ENCODE measurements at places on chromosomes 3 and 15.

- no peak for DNase-seq
Observed at GRCh38 chr3:169739067-169739466, 25.8 kb downstream of the TERC start.

- DNase-seq = no peak
Observed at GRCh38 chr3:151625086-151625485, 108.6 kb upstream of the AADACL2 start.

DNA sequence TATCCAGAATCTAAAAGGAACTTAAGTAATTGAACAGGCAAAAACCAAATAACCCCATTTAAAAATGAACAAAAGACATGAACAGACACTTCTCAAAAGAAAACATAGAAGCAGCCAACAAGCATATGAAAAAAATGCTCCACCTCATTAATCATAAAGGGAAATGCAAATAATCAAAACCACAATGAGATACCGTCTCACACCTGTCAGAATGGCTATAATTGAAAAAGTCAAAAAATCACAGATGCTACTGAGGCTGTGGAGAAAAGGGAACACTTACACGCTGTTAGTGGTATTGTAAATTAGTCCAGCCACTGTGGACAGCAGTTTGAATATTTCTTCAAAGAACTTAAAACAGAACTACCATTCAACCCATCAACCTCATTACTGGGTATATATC lies 220.7 kb downstream of the MEX3B start:
- no peak for DNase-seq

GRCh38 chr15:52464478-52464877 lies 64.2 kb downstream of the MYO5A start:
- DNase-seq = peak; percentile 43

DNA sequence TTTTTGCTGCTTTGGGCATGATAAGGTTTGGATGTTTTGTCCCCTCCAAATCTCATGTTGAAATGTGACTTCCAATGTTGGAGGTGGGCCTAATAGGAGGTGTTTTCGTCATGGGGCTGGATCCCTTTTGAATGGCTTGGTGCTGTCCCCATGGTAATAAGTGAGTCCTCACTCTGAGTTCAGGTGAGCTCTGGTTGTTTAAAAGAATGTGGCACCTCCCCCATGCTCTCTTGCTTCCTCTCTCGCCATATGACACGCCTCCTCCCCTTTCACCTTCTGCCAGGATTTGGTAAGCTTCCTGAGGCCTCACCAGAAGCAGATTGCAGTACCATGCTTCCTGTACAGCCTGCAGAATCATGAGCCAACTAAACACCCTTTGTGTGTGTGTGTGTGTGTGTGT lies 255.5 kb downstream of the EPHB1 start:
- DNase-seq = no peak

DNA sequence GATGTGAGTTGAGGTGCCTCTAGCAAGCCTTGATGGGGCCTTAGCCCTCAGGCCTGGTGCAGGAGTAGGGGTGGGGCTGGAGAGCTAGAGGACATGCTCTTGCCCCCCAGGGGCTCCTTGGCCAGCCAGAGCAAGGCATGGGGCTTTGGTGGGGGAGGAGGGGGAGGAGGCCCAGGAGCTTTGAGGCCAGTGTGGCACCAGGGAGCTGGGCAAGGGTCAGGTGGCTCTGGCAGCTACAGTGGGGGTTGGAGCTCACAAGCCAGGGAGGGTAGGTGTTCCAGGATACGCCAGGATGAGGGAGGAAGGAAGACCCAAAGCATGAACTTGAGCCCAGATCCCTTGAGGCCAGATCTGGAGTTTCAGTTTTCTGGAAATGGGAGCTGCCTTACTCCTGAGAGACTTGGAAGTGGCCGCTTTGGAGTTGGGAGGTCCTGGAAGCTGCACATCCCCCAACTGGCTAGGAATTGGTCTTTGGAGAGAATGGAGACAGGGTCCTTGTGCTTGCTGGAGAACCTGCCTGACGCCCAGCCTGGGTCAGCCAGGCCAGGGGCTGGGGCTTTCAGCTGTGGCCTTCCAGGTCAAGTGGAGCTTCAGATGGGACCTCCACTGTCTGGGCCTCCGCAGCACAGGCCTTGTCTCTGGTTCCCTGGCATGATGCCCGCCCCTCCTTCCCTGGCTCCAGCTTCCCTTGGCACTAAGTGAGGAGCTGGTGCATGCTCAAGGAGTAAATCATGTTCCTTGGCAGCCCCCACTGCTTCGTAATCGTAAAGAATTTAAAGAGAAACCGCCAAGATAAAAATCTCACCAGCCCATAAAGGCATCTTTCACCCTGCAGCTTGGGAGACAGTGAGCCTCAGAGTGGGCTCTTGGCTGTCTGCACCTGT lies 8.7 kb downstream of the SEMA3F start:
- no peak for DNase-seq

- DNase-seq = no peak
Observed at GRCh38 chr3:30702828-30703397, 96.5 kb downstream of the TGFBR2 start.

DNA sequence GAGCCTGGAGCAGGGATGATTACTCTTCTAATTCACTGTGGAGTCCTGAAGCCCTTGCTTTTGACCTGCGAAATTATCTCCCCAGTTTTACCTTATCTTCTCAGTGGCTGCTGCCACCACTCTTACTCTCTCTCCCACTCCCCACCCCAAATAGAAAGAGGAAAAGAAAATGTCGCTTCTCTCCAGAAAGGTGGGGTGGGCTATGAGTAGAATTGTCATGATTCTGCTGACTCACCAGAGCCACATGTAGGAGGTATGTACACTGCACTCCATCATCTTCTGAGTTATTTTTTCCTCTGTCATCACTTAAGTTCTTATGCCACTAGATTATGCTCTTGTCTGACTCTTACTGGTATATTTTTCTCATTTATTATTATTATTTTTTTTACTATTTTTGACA lies 43.9 kb upstream of the TMEM158 start:
- no peak for DNase-seq

- DNase-seq = no peak
Observed at GRCh38 chr3:134464064-134464688, 21.6 kb downstream of the ANAPC13 start.

DNA sequence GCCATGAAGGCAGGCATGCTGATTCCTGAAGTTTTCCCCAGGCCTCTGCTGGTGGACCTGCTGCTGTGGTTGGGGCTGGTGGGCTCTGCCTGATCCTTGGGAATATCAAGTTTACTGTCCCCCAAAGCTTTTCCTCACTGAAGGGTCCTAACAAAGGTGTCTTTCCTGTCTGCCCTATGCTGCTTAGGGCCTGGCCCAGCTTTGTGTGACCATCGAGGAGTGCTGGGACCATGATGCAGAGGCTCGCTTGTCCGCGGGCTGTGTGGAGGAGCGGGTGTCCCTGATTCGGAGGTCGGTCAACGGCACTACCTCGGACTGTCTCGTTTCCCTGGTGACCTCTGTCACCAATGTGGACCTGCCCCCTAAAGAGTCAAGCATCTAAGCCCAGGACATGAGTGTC lies 13.2 kb upstream of the EXOG start:
- DNase-seq = no peak

DNA sequence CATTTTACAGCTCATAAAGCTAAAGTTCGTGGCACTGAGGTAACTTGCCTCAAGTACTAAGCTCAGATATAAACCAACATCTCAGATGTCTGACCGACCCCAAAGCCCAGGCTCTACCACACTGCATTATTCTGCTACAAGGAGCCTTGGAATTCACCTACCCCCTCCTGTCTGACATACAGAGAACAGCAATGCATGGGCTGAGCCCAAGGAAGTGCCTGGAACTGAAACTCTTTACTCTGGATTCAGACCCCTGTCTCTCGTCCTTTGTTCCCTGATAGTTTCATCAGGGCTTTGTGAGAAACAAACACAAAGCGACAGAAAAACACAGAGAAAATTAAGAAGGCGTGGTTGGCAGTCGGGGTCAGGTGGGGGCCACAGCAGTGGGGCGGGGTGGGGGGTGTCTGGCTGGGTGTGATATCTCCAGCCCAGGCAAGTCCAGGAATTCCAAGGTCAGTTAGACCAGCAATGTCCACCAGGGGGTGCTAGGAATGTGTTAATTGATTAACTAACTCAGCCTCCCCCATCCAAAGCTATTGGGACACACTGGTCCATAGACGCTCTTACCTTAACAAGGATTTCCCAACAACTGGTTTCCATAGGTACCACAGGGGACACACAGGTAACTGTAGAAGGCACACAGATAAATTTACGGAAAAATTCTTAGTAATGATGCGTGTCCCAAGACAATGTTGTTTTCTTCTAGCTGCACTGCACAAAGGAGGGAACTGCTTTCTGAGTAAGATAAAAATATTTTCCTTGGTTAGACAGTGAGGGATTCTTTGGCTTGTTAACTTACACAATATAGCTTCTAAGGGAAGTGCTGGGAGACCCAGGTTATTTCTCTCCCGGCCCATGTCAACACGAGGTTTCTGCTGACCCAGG lies 18.8 kb upstream of the SSUH2 start:
- peak; percentile 30 for DNase-seq

GRCh38 chr3:59017617-59017984 lies 32.2 kb downstream of the CFAP20DC start:
- DNase-seq = no peak

DNA sequence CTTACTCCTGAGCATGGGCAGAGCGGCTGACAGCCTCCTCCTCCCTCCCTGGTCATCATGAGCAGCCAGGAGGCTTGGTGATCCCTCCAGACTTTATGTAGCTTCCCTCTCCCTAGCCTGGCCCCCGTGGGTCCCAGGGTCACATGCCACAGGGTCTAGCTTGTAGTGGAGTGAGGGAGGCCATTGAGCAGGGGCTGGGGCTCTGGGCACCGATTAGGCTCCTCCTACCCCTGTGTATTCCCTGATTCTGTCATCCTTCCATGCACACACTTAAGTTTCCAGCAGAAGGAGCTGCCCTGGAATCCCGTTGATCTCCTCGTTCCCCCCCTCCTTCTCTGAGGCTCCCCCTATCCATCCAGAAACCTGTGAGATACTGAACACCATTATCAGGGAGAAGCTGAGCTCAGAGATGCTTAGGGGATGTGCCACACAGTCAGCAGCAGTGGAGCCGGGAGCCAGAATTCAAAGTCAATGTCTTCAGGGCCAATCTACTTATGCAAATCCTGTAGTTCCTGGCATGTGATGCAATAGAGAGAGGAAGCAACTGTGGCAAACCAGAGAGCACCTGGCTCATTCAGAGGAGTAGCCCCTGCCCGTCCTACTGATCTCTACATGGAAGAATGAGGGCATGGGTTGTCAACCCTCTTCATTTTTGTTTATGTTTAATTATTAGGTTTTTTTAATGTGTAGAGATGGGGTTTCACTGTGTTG lies 17.2 kb downstream of the CCDC33 start:
- DNase-seq = no peak

DNA sequence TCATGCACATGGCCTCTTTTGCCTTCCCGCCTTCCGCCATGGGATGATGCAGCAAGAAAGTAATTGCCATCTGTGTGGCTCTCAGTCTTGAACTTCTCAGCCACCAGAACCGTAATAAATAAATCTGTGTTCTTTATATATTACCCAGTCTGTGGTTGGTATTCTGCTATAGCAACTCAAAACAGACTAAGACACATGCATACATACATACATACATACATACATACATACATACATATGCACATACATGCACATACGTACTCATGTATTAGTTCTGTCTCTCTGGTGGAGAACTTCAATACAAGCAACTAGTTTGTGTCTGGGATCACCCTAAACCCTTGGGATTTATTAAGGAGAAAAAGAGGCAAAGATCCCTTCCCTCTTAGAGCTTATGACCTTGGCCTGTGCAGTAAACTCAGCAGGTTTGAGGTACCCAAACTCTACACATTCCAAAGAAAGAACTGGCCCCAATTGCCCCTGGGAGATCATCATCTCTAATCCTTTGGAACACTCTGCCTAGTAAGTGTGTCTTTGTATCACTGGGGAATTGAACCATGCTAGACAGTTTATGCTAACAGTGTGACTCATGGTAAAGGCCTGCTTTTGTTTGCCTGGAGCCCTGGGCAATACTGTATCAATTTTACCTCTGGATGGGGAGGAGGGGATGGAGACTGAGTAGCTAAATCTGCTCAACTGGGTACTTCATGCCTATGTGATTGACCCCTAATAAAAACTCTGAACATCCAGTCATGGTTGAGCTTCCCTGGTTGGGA lies 115.6 kb upstream of the LMCD1 start:
- DNase-seq = no peak

DNA sequence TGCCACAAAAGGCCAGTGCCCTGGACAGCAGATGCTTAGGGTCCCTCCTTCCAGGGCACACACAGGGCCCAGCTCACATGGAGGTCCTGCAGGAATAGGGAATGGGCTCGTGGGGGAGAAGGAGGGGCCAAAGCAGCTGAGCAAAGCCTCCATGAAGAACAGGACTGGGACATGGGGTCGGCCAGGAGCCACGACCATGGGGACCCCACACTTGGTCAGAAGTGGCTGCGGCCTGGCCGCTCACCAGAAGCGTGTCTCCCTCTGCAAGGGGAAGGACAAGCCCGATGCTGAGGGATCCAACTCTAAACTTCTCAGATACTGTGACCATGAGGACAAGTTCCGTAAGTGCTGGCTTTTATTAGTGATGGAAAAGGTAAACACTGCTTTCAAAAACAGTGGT lies 15.3 kb downstream of the RBPMS2 start:
- no peak for DNase-seq

- no peak for DNase-seq
Observed at GRCh38 chr3:42061025-42061712, 30.0 kb upstream of the TRAK1 start.

DNA sequence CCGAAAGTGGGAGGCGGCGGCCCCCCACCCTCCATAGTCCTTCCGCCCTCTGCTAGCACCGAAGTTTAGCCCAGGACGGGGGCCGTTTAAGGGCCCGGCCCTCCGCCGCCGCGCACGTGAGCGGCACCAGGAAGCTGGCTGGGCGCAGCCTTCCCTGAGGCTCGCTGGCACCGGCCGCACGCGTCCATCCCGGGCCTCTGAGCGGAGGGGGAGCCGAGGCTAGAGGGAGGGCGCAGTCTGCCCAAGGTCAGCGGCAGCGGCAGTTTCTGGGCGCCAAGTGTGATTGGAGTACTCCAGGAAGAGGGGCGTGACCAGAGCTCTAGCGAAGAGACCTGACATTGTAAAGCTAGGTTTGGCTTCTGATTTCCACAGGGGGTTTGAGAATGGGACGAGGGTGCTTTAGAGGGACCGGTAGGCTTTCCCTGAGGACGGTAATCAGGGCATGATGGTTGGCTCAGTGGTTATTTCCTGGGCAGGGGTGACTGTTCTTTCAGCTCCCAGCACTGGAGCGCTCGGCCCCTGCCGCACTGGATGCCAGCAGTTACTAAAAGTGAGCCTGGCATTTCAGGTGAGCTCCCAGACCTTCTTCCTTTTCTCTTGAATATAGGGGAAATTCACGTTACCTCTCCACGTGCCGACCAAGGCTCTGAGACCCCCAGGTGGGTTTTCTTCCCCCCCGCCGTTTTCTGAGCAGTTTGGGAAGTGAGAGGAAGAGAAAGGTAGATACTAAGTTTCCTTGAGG lies 853 bp downstream of the TEX264 start:
- peak; percentile 56 for DNase-seq

- DNase-seq = no peak
Observed at GRCh38 chr15:77554306-77555080, 78.2 kb downstream of the LINGO1 start.

DNA sequence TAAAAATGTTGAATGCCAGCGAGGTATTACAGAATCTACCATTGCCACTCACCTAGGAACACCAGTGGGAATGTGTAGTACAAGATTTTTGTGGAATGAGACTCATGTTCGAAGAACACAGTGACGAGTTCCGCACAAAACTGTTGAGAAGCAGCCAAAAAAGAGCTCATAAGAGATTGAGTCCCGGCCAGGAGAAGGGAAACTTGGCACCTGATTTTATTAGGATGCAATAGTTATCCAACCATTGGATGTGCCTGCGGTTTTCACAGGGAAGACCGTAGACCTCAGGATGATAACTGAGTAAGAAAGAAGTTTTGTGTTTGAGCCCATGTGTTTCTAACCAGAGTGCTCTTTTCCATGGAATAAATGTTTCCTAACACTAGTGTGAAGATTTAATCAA lies 88.9 kb downstream of the PTPRG start:
- no peak for DNase-seq
